KG1 (cell line): ENCODE measurements at places on chromosomes 11 and 22.

DNA sequence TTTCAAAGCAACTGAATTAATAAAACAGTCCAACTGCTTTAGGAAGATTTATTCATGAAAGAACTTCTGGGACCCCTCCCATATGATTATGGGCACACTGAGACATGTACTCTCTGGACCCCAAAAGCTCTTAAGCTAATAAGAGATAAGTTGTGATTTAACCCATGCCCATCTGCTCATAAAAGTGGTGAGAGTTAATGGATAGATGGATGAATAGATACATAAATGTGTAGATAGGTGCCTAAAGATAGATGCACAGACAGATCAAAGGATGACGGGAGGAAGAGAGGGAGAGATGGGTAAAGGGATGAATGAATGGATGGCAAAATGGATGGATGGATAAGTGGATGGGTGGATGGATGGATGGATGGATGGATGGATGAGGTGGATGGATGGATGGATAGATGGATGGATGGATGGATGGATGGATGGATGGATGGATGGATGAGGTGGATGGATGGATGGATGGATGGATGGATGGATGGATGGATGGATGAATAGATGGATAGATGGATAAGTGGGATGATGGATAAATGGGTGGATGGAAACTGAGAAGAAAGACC, 29.4 kb upstream of the TH start:
- no peak for DNase-seq

DNA sequence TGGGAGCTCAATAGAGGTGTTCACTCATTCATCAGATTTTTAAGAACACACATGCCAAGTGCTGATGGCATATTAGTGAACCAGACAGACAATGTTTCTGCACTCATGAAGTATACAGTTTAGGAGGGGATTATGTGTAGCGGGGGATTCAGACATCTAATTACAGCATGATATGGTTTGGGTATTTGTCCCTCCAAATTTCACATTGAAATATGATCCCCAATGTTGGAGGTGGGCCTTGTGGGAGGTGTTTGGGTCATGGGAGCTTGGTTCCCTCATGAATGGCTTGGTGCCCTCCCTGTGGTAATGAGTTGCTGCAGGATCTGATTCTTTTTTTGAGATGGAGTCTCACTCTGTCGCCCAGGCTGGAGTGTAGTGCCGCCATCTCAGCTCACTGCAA, 8.9 kb upstream of the RAB3IL1 start:
- no peak for DNase-seq

DNA sequence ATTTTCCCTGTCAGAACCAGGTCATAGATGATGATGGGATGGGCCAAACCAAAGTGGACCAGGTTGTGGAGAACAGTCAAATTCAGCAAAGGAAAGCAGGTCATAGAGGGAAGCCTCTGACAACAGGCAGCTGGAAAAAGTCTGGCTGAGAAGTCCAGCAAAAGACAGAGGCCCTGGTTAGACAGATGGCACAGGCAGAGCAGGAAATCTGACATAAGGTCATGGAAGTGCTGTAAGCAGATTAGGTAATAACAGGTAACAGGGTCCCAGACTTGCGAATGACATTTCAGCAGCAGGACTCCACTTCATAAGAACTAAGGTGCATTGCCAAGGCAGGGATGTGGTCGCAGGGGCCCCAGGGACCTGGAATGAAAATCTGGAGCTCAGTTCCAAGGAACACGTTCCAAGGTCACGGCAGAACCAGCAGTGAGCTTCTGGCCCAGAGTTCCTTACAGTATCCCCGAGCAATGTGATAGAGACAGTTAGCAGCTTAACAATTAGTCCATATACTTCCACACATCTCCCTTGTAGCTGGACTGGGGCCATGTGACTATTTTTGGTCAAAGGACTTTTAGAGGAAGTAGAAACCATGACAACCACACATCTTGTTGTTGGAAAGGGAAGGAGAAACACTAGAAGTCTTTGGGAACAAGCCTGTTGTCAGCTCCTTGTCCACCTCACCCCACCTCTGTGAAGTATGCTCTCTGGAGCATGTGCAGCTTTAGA, 75.4 kb downstream of the ME3 start:
- no peak for DNase-seq

- DNase-seq, result no peak
Measured at GRCh38 chr22:43109921-43110443, 568 bp upstream of the BIK start.

DNA sequence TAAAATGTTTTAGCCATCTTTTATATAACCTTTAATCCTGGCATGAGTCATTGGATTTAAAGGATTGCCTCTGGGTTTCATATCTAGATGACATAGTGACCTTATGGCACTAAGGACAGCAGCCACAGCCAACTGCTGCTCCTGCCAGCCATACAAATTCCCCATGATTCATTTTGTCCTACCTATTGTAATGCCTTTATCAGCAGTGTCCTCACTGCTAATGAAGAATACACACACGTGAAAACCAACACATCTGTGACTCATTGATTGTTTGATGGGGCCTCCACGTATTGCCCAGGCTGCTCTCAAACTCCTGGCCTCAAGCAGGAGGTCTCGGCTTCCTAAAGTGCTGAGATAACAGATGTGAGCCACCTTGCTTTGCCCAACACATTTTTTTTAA, 1.8 kb downstream of the LDHAL6A start:
- no peak for DNase-seq

GRCh38 chr22:30985561-30986208, 16.6 kb downstream of the TUG1 start:
- no peak for DNase-seq

DNA sequence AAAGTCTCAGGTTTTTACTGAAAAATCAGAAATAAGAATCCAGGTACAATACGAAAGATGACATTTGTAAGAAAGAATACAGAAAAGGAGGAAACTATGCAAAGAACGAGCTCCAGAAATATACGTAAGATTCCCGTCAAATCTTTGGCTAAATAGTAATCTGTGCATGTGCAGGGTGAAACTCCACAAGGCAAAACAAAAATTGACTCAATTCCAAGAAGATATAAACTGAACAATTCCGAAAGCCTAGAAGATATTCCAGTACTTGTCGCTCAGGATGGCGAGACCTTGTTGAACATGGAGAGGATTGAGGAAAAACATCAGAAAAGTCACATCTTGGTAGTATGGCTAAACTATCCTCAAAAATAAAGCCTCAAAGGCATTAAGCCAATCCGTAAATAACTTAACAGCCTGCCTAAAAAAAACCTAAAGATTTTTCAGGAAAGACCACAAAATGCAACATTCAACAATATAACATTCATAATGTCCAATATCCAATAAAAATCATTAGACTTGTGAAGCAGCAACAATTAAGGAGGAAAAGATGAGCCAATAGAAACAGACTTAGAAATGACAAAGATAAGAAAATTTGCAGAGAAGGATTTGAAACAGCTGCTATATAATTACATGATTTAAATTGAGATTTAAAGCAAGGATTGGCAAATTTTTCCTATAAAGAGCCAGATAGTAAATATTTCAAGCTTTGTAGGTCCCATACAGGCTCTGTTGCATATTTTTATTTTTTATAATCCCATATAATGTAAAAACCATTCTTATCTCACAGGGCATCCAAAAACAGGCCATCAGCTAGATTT, 166.4 kb upstream of the UBASH3B start:
- no peak for DNase-seq

DNA sequence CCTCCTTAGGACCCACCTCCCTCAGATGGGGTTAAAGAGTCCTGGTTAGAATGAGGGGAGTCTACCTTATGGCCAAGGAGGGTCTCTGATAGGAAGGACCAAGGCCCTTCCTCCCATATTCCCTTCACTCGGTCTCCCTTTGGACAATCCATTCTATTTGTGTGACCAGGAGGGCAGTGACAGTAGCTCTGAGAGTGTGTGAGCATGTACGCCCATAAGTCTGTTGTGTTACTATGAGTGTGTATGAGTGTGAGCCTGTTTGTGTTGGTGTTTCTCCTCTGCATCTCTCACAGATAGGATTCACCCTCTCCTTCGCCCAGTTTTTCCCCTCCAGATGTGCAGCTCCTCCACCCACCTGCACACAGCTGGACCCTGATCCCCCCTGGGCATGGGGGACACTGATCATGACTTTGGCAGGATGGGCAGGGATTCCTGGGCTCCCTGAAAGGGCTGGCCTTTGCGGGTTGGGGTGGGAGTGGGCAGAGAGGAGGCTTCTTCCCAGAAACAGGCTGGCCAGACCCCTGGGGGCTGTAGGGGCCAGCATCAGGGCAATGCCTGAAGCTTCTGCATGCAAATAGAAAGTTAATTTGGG, 14.5 kb downstream of the PHLDB1 start:
- DNase-seq, result no peak
